ENCODE measurements at places on chromosomes 3 and 15.

DNA sequence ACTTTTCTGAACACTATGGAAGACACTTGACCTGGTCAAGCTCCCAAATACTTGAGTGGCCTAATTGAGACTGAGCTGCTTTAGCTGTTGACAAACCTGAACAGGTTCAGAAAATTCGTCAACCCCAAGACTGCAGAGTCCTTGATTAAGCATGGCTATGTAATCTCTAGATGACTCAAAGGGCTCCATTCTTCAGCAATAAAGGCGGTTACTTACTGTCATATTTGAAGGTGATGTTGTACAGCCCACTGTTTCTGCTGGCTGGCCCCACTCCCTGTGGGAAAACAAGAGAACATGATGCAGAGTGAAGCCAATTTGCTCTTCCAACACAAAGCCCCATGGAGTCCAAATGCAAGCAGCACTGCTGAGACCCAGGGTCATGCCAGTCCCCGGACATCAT is 45.1 kb downstream of the IL17RD start:
- no peak for DNase-seq

DNA sequence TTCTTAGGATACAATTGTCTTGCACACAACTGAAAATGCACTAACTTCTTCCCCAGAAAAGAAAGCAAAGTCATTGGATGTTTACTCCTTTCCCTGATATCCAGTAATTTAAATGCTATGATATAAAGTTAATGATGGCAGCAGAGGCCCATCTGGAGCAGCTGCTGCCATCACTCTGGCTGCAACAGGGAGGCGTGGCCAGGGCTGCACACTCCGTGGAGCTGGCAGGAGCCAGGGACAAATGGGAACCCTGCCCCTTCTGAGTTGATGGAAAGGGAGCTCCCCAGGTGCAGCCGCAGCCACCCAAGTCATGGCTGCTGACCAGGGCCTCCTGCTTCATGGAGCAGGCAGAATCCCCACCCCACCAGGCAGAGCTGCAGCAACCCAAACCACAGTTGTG is 72.6 kb upstream of the ALDH1A3 start:
- DNase-seq: no peak

GRCh38 chr3:189606774-189607173 is 24.4 kb upstream of the TP63 start:
- no peak for DNase-seq

DNA sequence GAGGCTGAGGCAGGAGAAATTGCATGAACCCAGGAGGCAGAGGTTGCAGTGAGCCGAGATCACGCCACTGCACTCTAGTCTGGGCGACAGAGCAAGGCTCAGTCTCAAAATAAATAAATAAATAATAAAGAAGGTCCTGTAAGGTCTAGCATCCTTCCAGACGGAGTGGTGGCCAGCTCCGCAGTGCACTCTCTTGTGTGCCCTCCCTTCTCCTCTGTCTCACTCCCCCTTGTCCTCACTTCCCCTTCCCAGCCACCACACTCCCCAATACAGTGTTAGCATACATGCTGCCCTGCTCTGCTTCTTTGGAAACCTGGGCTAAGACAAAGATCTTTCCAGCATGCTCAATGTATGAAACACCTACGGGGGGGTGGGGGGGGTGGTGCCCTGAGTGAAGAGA is 3.4 kb upstream of the CLN6 start:
- DNase-seq: no peak

DNA sequence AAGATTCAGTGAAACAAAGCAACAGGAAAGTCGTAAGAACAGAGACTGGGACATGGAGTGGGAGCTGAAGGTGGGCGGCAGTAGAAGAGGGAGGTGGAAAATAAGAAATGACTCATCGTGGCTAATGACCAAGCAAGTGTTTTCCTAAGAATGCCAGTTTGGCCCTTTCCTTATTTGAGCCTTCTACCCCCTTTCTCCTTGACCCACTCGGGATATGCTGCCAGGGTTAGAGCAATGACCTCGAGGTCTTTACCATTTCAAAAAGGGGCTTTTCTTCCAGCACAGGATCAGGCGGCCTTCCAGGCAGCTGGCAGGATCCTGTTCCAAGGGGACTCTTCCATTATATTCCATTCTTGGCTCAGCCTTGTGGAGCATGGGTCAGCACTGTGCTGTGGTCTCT is 241.1 kb downstream of the RYR3 start:
- DNase-seq: no peak

DNA sequence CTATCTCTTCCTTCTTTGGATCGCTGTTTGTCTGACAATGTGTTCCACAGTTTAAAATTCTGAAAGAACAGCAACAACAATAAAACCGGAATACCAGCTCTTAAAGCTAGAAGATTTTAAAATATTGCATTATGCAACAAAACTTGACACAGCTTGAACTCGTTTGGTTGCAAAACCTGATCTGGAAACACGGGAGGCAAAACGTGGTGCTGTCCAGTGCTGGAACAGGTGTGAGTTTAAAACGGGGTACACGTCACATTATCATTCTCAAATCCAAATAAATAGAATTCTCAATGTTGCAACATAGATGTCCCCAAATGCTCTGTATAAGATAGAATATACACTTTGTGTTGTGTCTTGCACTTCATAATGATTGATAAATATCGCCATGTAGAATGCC is 110.9 kb upstream of the LYSMD4 start:
- no peak for DNase-seq

DNA sequence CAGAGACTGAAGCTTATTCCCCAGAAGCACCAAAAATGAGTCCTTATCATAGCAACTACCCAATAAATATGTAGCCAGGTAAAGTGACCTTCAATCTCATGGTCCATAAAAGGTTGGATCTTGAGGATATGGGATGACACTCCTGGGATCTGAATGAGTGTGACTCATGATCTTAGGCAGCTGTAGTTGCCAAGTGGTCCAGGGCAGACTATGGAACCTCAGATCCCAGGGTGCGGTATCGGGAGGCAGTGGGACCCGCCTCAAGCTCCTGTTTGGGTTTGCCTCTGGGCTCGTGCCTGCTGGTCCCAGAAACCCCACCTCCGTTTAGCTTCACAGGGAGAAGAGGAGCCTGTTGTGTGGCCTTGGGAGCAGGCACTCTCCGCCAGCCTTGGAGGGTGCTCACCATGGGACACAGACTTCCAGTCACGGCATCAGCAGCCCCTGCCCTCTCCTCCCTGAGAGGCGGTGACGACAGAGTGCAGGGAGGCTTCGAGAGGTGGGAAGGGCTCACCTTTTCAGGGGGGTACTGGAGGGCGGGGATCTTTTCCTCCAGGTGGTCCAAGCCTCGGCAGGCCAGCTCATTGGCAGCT is 8.1 kb downstream of the PLIN1 start:
- DNase-seq: no peak

DNA sequence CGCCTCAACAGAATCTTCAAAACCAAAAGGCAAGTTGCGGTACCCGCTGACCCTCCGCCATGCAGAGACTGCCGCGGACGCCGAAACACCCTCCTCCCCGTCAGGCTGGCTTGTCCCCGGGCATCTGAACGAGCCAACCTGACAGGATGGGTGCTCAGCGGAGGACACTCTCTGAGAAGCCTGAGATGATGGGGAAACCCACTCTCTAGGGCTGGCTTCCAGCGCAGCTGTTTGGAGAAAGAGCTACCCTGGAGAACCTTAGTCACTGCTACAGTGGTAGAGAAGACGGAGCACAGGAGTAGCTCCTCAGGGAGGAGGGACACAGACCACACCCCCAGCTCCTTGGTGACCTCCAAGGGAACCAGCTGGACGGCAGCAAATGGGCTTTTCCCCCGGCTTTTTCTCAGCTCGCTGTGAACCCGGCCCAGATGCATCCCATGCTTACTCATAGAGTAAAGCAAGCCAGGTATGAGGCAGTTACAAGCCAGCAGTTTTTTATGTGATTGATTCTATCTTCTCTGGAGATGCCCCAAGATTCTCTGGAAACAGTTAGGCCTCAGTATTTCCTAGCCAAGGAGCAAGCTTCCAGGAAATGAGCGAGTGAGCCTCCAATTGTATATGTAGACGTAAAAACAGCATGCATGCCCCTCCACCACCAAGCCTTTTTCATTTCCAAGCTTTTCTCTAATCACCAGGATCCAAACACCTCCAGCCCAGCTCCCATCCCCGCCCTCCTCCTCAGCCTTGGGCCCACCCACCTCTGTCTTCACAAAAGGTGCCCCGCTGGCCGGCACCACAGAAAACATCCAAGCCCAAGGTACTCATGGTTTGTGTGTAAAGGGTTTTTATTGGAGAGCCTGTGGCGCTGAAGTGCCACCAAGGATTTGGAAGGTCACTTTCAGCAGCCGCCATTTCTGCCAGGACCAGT is 38.7 kb downstream of the FAM174B start:
- no peak for DNase-seq
